Activated CD8-positive, alpha-beta memory T cell treated with anti-CD3 and anti-CD28 coated beads, Interleukin-2, amount 10 ng/mL, durations not matched to agents 7 days and 5 days (primary cell): ENCODE measurements at places on chromosomes 5 and 9.

- no peak overlapping the region for H3K4me3 ChIP-seq
- no peak for DNase-seq
- no peaks in the 10 kb centered on the region for H3K27me3 ChIP-seq
- H3K27ac ChIP-seq: no peak overlapping the region
These were observed 164.5 kb downstream of the ZNF608 start for GRCh38 chr5:124581738-124582560.

DNA sequence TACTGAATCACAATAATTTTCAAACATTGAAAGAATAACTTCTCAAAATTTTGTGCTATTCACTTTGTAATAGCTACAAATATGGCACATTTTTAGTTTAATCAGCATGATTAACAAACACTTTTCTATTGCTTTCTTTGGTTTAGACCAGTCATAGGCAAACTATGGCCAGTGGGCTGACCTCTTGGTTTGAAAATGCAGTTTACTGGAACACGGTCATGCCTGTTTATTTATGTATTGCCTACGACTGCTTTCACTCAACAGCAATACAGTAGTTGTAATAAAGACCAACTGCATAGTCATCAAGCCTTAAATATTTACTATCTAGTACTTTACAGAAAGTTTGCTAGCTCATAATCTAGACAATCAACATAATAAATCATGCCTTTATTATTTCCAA, 810.8 kb downstream of the TLE1 start:
- H3K27ac ChIP-seq: no peak overlapping the region
- no peak overlapping the region for H3K4me3 ChIP-seq
- no peaks in the 10 kb centered on the region for H3K36me3 ChIP-seq
- DNase-seq: no peak
- no peaks in the 10 kb centered on the region for H3K27me3 ChIP-seq
- H3K4me1 ChIP-seq: no peaks in the 10 kb centered on the region

- H3K27ac ChIP-seq: peak overlapping the region; percentile 8
- peaks cover 6% of the 10 kb centered on the region for H3K27me3 ChIP-seq
- DNase-seq: peak; percentile 75
- peaks cover 13% of the 10 kb centered on the region for H3K36me3 ChIP-seq
- H3K4me1 ChIP-seq: peaks cover 23% of the 10 kb centered on the region
These were observed 184.2 kb downstream of the EFNA5 start for GRCh38 chr5:107486489-107486888.

- H3K4me3 ChIP-seq: no peak overlapping the region
These were observed 203.5 kb upstream of the HAPLN1 start for GRCh38 chr5:83924171-83924570.
